Head of caudate nucleus (tissue), 42 donors: ENCODE measurements at places on chromosomes 5 and 9.

DNA sequence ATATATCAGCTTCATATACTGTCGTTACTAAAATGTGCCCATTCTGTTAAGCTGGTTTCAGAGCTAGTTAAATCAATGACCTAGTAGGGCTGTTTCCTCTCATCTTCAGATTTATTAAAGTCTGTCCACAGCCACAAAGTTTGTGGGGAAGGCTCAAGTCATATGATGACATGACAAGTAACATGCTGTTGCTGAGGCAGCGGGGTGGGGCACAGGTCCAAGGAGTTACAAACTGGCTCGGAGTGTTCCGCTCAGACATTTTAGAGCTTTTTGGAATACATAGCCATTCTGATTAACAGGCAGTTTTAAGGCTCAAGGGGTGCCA lies 2.7 kb upstream of the ANP32B start:
- DNase-seq, result no peak

- no peak for DNase-seq
These were observed 67.8 kb downstream of the FGF1 start for GRCh38 chr5:142618130-142618523.

- DNase-seq, result no peak
These were observed 50.5 kb upstream of the EXOC3 start for GRCh38 chr5:392431-392988.

GRCh38 chr9:17907779-17908508 lies 329.1 kb downstream of the SH3GL2 start:
- no peak for DNase-seq

GRCh38 chr9:126671983-126672382 lies 58.3 kb downstream of the LMX1B start:
- DNase-seq, result no peak

- no peak for DNase-seq
These were observed 271.2 kb downstream of the FAM114A2 start for GRCh38 chr5:153767221-153768188.

GRCh38 chr9:123757960-123758359 lies 172.0 kb downstream of the DENND1A start:
- DNase-seq, result no peak

DNA sequence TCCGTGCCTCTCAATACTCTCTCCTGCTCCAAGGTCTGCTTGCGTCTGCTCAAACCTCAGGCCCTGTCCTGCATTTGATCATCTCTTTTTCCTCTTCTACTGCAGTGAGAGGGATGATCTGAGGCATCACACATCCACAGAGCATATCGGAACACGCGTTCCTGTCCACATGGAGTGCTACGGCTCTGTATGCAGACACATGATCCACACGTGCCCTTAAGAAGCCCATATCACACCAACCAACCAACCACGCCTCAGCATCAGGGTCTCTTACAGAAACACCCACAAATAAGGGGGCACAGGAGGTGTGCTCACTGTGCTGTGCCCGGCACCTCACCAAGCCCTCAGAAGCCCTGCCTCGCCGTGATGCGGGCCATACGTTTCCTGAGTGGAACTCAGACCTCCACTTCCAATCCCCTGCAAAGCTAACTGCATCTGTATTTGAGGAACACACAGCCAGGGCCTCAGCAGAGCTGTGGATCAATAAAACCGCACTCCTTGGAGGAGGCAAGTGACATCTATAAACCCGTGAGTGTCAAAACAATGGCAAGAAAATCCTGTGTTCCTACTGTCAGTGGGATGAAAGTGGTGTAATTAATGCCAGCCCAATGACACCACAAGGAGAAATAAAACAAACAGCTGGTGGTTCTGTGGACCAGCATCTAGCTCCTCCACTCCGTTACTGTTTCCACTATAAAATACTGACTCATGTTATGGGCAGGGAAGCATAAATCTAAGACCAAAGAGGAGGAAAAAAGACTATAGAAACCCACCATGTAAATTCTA lies 40.4 kb downstream of the AK8 start:
- DNase-seq, result no peak
